ENCODE measurements at places on chromosomes 6 and 20.

DNA sequence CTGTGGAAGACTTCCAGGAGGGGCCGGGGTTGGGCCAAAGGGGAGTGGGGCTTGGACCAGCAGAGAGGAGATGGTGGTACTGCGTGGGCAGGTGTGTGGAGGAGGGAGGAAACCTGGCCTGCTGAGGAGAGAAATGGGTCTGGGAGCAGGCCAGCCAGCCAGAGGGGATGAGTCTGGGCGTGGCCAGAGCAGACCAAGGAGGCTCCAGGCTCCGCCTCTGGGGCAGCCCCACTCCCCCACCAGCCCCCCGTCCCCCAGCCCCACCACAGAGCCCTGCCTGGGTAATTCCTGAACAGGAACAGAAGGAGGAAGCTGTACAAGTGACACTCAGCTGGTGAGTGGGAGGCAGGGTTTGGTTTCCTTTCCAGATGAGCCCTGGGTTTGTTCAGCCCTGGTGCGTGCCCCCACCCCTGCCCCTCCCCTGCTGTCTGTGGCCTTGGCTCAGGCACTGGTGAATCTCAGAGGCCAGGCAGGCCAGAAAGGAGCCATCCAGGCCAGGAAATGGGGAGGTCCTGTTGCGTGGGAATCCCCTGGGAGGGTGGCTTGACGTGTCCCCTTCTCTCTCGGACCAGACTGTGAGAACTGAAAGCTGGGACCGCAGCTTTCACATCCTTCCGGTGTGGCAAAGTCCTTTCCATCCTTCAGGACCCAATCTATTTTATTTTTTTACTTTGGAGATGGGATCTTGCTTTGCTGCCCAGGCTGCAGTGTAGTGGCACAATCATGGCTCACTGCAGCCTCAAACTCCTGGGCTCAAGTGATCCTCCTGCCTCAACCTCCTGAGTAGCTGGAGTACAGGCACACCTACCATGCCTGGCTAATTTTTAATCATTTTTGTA, 9.4 kb upstream of the SRC start:
- DNase-seq: no peak

- no peak for DNase-seq
These were observed 7.8 kb downstream of the NFYA start for GRCh38 chr6:41080621-41081020.

DNA sequence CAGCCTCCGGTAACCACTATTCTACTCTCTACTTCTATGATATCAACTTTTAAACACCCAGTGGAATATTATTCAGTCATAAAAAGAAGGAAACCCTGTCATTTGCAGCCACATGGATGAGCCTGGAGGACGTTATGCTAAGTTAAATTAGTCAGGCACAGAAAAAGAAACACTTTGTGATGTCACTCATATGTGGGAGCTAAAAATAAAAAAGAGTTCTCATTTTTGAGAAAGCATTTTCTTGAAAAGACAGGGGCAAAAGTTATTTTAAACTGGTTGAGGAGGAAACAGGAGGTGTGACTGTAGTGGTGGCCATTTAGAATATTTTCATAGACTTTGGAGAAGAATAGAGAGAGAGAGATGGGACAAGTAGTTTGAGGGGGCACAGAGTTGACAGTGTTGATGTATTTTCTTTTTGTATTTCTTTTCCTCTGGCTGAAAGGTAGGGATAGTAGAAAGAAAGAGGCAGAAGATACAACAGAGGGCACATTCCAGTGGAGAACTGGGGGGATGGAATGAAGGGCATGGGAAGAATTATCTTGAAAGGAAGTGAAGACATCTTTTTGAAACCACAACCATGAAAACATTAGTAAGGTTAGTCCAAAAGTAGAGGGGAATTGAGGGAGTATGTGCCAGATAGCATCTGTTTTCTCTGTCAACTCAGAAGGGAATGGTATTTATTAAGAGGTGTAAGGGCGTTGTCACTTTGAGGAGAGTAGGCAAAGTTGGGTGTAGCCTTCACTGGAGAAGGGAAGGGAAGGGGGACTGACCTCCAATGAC, 181.3 kb upstream of the GMDS start:
- DNase-seq: peak; percentile 30

DNA sequence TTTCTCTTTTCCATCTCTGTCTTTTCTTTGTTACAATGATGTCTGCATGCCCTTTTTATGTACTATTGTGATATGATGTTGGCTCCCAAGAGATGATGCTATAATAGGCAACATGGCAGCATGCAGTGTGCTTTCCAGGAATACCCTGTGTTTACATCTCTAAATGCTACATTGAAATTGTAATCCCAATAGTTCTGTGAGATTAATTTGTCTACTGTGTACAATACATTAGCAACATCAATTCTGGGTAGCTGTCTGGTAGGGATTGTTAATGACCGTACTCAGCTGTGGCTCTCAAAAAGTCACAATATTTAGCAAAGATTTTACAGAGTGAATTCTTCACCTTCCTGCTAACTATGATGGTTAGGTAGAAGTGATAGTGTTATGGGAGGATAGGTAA, 225.6 kb upstream of the MMS22L start:
- DNase-seq: no peak

DNA sequence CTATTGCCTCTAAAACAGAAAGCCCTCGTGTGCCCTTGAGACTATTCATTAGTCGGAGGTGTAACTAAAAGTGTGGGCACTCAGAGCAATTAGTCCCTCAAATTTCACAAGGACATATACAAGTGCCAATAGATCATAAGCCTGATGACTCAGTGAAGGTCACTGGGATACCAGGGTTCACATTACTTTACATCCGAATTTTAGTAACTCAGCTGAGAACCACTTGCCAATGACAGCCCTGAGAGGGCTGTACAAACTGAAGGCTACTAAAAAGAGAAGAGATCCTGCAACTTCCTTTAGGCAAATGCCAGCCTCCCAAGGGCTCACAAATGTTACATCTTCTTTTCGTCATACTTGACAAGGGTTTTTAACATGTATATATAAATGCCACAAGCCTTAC, 369.6 kb downstream of the TENT5A start:
- DNase-seq: no peak

GRCh38 chr6:24193364-24193763, 67.3 kb downstream of the NRSN1 start:
- no peak for DNase-seq

GRCh38 chr20:62393335-62393665, 6.4 kb downstream of the RPS21 start:
- DNase-seq: no peak

- no peak for DNase-seq
These were observed 47.3 kb upstream of the CLDN20 start for GRCh38 chr6:155216312-155217046.

GRCh38 chr6:45434381-45434700, 56.6 kb upstream of the SUPT3H start:
- no peak for DNase-seq

All from AG08396 (cell line).